A673 (cell line): ENCODE measurements at places on chromosomes 2 and 18. TPM values are rescaled to one million over a fixed set of nuclear protein-coding genes. Genes with fewer than 3 reads are reported as not detected.

DNA sequence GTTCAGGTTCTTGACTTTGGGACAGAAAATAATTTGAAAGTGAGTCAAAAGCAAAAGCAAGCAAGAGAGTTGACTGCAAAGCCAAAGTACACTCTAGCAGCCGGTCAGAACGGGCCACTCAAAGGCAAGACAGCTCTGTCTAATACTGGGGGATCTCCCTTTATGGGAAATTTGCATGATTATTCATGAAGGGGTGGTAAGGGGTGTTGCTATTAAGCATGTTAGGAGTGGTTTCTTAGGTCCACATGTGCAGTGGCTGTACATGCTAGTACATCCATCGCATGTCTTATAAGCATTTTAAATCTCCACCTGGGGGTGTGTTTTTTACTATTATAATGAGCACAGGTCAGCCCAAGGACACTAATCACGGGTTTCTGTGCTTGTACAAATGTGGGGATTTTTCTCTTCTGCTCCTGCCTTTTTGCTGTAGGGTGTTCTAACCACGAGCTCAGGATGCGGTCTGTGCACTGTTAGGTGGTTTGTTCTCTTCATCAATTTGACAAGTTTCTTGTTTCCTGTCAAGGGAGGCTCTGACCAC lies 60.2 kb upstream of the SPP2 start:
- H3K27ac ChIP-seq: no peak overlapping the region
- H3K4me3 ChIP-seq: no peak overlapping the region
- no peak for DNase-seq
- no peaks in the 10 kb centered on the region for H3K27me3 ChIP-seq

DNA sequence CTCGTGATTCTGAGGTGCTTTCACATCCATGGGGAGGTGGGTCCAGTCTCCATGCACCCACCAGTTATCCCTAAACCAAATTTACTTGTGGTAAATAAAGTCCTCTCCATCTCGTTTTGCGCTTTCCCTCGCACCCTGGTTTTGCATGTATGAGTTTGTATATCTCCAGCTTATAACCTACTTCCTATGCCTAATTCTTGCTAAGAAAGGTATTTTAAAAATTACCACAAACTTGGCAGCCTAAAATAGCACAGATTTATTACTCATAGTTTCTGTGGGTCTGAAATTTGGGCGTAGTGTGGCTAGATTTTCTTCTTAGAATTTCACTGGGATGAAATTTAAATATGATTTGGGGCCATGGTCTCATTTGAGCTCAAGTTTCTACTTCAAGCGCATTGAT lies 511.5 kb downstream of the NYAP2 start:
- H3K27me3 ChIP-seq: no peaks in the 10 kb centered on the region
- H3K36me3 ChIP-seq: no peaks in the 10 kb centered on the region
- H3K4me3 ChIP-seq: no peak overlapping the region

DNA sequence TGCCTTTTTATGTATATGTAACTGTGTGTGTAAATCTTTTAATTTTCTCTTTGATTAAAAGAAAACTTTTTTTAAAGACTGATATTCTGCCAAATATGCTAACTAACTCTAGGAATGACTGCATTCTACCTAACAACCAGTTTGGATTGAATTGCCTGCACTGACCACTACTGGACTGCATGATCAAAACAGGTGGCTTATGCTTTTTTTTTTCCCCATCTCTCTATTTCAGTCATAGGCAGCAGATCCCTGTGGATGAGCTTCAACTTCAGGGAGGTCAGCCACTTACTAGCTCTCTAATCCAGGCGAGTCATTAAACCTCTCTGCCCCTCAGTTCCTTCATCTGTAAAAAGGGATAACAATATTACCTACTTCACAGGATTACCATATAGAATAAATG lies 138.6 kb upstream of the SERTAD2 start:
- no peaks in the 10 kb centered on the region for H3K27me3 ChIP-seq
- H3K36me3 ChIP-seq: no peaks in the 10 kb centered on the region
- H3K4me1 ChIP-seq: peaks cover 1% of the 10 kb centered on the region

DNA sequence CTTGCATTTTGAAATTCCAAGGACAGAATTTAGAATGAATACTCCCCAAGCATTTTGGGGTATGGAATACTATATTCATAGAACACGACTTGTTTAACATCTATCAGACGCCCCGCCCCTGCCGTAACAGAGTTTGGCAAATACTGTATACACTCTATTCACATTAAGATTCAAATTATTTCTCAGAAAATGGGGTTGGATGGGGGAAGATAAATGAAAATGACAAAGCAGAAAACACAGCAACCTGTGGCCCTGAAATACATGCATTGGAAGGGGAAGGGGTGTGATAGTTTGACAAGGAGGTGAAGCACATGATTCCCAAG lies 634.6 kb upstream of the SLC39A10 start:
- H3K27ac ChIP-seq: no peak overlapping the region
- H3K36me3 ChIP-seq: no peaks in the 10 kb centered on the region
- H3K27me3 ChIP-seq: no peaks in the 10 kb centered on the region
- H3K4me3 ChIP-seq: no peak overlapping the region

- H3K36me3 ChIP-seq: no peaks in the 10 kb centered on the region
- no peak for DNase-seq
- H3K27me3 ChIP-seq: no peaks in the 10 kb centered on the region
- H3K4me3 ChIP-seq: no peak overlapping the region
- H3K27ac ChIP-seq: no peak overlapping the region
These were observed 80.5 kb downstream of the CDH19 start for GRCh38 chr18:66523219-66523991.

GRCh38 chr2:88176352-88176984 lies 6.3 kb downstream of the THNSL2 start:
- no peak for DNase-seq
- H3K27me3 ChIP-seq: peaks cover 21% of the 10 kb centered on the region
- H3K27ac ChIP-seq: no peak overlapping the region
- H3K4me3 ChIP-seq: no peak overlapping the region
- H3K4me1 ChIP-seq: no peaks in the 10 kb centered on the region

DNA sequence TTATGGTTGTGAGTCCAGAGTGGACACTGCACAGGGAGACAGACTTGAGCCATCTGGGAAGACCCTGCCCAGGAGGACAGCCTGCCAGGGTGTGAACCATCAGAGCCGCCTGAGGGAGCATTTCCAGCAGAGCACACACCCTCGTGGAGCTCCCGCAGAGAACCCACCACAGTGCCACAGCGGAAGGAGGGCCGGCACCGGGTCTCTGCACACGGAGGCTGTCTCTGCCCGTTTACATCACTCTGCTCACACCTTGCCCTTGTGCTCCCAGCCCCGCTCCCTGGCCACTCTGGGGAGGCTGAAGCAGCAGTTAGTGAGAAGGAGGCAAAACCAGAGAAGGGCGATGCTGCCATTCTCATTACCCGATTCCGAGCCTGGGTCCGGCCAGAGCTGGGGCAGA lies 161.9 kb downstream of the KLHL29 start:
- no peaks in the 10 kb centered on the region for H3K36me3 ChIP-seq
- no peak for DNase-seq

DNA sequence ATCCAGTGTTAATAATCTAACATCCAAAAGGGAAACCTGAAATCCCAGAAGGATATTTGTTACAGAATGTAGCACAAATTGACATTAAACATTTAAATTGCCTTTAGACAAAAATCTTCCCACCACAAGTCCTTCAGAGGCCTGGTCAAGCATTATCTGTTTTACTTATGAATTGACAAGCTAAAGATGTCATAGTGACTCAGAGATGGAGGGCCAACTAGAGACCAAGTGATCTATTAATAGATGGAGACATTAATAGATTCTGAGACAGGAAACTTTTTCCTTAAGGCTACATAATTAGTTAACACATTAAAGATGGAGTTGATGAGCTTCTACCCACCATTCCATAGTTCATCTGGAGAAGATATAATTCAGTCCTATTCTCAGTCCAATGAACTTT lies 526.2 kb downstream of the IRS1 start:
- H3K36me3 ChIP-seq: no peaks in the 10 kb centered on the region
- no peak overlapping the region for H3K4me3 ChIP-seq
- no peak overlapping the region for H3K27ac ChIP-seq
- DNase-seq: no peak

GRCh38 chr2:152423684-152424083 lies 88.7 kb downstream of the FMNL2 start:
- H3K27me3 ChIP-seq: no peaks in the 10 kb centered on the region
- no peak overlapping the region for H3K27ac ChIP-seq

GRCh38 chr18:6633310-6633709 lies 96.2 kb upstream of the ARHGAP28 start:
- H3K27me3 ChIP-seq: no peaks in the 10 kb centered on the region
- H3K4me3 ChIP-seq: no peak overlapping the region
- H3K4me1 ChIP-seq: no peaks in the 10 kb centered on the region
- H3K36me3 ChIP-seq: no peaks in the 10 kb centered on the region
- H3K27ac ChIP-seq: no peak overlapping the region
- no peak for DNase-seq

ASB1 gene
- total RNA-seq: 36.9 and 43.7 TPM in 2 replicates

ELMOD3 gene
- 13.0 and 16.4 TPM in 2 replicates for total RNA-seq

SAG gene
- 1.3 and 2.4 TPM in 2 replicates for total RNA-seq

POTEC gene
- total RNA-seq: not detected in 2 replicates

C2orf66 gene
- 0.28 TPM in 1 of 2 replicates, not detected in the other for total RNA-seq
